ENCODE measurements at places on chromosomes 5 and 9. TPM values are rescaled to one million over a fixed set of nuclear protein-coding genes. Genes with fewer than 3 reads are reported as not detected.

Gene NXNL2
- total RNA-seq: 0.18 TPM

Gene TRAPPC13
- total RNA-seq: 19.1 TPM

Gene EIF4EBP3
- 1.3 TPM for total RNA-seq

Gene SPATA31D4
- total RNA-seq: not detected

DNA sequence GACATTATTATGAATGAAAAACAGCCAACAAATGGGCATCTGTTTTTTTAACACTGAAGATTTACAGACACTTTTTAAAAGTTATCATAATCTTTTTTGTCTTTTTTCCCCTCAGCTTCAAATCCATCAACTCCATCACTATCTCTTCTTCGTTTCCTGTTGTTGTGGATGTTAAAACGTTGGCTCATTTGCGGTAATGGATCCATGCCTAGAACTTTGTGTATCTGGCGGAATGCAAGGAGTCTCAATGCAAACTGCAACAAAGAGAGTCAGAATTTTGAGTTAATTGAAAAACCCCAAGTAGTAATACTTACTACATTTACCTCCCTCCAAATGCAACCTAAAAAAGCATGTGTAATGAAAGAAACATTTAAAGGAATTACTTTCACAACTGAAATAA lies 42.9 kb upstream of the MTMR12 start:
- no peak for DNase-seq

DNA sequence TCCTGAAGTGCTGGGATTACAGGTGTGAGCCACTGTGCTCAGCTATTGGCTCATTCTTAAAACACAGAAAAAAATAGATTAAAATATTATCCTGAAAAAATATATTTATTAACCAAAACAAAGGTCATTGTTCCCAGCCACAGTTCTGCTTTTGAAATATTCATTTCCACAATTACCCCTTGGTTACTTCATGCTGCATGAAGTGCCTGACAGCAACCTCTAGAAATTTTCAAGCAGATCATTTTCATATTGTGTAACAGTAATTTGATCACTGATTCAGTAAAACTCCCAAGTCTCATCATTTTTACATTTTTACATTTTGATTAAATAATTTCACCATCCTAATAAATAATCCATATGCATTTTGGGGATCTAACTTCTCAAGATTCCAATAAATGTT lies 18.8 kb upstream of the GNAQ start:
- no peak for DNase-seq
